ENCODE measurements at places on chromosomes 7 and 10. TPM values are rescaled to one million over a fixed set of nuclear protein-coding genes. Genes with fewer than 3 reads are reported as not detected.

ZSCAN25 gene
- total RNA-seq: 15.2 TPM

HSPB1 gene
- total RNA-seq: 211 TPM

WDFY4 gene
- 7.0 TPM for total RNA-seq

SLC13A1 gene
- total RNA-seq: not detected

DNA sequence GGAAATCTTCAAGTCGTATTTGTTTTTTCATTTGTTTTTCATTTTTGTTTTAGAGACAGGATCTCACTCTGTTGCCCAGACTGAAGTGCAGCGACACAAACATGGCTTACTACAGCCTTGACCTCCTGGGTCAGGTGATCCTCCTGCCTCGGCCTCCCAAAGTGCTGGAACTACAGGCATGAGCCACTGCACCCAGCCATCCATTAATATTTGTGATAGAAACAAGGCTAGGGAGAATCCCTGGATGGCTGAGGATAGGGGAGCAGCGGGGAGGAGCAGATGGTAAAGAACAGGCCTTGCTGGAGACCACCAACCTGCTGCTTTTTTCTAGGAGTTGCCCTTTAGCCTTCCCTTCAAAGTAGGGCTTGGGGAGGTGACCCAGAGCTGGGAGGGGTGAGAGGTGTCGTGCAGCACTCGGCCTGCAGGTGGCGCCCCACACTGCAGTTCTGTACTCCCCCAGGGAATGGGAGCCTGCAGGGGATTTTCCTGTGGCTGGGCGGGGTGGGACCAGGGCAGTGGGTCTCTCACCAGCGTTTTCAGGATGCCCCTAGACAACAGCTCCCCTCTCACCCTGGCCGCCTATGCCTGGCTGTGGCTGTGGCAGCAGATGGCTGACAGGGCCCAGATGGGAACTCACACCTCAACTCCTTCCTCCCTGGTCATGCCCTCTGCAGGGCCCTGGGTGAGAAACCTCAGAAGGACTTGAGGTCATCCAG lies 12.6 kb upstream of the CDH23 start:
- peak; percentile 34 for DNase-seq

GRCh38 chr7:122136639-122137245 lies 7.3 kb downstream of the AASS start:
- no peak for DNase-seq

GRCh38 chr7:11742496-11742895 lies 89.5 kb downstream of the THSD7A start:
- DNase-seq: no peak

DNA sequence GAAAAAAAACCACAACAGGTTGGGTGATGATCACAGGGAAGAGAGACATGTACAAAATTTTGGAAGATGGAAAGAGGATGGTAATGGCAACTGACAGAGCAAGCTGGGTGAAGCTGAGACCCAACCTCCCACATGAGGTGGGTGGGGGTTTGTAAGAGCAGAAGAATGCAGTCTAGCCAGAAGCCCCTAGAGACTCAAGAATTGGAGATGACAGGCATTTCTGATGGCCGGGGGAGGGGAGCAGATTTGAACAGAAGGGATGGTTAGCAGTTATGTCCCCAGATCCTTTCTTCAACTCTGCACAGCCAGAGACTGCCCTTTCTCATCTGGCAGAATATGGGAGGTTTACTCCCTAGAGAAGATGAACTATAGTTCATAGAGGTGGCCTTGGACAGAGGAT lies 208.0 kb downstream of the GALNT17 start:
- DNase-seq: no peak

GRCh38 chr10:71600849-71601248 lies 118.7 kb downstream of the C10orf105 start:
- DNase-seq: no peak

DNA sequence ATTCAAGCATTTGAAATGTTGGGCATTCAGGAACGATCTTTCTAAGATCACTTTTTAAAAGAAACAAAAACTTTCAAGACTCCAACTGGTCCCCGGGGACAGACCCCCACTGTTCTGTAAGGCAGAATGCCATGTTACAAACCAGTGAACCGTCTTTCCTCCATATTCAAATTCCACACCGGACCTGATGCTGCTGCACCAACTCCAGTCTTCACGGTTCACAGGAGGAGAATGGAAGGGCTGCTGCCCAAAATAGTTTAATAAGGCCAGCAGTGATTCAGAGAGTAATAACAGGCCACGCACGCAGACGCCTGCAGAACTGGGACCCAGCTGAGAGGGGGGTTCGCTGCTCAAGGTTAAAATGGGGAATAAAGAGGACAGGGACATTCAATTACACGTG lies 47.2 kb downstream of the OSBPL3 start:
- no peak for DNase-seq

- DNase-seq: no peak
Measured at GRCh38 chr10:10294184-10294880, 723.3 kb upstream of the CELF2 start.

GRCh38 chr7:2702594-2702957 lies 14.6 kb downstream of the AMZ1 start:
- no peak for DNase-seq

- no peak for DNase-seq
Measured at GRCh38 chr7:94962661-94963060, 55.3 kb downstream of the PPP1R9A start.

DNA sequence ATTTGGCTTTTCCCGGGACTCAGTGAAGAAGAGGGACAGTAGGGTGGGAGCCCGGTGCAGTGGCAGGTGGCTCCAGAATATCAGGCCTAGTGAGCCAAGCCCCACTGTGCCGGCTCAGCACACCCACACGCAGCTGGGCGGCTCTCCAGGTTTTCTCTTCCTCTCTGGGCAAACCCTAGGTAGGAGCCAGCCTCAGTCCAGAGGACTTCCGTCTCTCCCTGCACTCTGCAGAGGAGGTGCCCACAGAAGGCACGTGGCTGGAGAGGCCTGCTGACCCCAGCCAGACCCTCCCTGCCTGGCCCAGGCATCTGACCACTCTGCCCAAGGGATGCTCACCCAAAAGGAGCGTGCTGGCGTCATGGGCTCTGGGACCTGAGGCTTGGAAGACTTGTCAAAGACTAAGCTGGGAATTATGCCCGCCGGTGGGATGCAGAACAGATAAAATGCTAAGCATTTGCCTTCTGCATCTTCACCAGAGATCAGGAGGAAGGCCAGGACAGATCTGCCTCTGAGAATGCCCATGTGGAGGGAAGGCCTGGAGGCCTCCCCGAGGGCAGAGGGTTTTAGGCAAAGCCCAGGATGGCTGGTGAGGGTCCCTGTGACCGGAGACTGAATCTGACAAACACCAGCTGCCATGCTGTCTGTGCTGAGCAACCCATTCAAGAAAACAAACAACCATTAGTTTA lies 40.2 kb downstream of the TCERG1L start:
- DNase-seq: no peak

All from breast epithelium (tissue), 4 donors.